Stimulated activated CD8-positive, alpha-beta memory T cell treated with anti-CD3 and anti-CD28 coated beads, Interleukin-7, amount 100 ng/mL, for 1 hour (primary cell): ENCODE measurements at places on chromosomes 7 and 10.

DNA sequence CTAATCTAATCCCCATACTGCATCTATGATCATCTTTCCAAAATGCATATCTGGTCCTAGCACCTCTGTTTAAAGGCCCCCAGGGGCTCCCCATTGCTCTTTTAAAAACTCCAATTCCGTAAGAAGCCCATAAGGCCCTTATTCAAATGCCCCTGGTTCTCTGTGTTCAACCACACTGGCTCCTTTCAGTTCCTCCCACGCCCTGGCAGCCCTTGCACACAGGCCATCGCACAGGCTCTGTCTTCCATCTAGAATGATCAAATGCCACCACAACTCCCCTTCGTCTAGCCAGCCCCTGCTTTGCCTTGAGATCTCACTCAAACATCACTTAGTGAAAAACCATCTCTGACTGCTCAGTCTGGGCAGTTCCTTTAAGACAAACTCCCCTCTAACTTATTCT is 112.9 kb upstream of the LYZL2 start:
- DNase-seq = no peak

DNA sequence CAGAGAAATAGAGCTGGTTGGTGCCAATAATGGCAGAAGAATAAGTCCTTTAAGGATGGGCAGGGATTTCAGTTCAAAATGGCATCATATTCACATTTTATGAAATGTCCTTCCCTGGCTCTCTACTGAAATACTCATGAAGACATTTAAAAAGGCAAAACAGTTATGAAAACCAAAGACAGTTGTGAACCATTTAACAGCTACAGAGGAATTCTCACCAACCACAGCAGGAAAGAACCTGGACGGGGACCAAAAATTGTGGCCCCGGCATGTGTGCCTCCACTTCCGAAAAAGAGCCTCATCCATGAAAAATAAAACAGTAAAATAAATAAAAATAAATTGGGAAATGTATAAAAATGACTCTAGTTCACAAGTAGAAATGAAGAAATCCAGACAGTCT is 539.5 kb downstream of the SUGCT start:
- DNase-seq = no peak

- peak; percentile 38 for DNase-seq
Measured at GRCh38 chr7:157432957-157433576, 96.3 kb downstream of the DNAJB6 start.

DNA sequence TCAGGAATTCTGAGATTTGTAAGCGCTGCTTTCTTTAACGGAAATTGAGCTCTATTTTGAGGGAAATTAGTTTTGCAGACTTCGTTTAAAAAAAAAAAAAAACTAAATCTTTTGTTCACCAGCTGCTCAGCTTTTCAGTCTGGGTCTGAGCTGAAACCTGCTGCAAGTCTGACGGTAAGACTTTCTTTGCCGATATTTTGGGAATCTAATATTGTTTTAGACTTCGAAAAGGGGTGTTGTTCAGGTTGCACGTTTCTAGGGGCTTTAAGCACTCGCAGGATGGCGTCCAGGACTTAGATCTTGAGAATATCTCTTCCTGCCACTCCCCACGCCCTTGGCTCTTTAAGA is 1.8 kb upstream of the MEOX2 start:
- DNase-seq = no peak

DNA sequence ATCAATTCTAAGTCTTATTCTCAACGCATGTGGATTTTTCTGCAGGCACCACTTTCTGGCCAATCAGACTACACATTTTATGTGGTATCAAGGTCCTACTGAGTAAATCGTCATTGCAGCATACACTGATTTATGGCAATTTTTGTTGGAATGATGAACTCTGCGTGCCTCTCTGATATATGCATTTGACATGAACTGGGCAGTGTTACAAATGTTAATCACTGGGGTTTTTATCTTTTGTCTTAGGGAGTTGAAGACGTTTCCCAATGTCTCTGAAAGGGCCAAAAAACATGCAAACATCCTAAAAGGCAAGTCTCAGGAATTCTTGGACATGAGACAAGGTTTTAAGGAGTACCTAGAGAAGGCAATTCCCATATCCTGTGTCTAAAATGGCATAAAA is 809.5 kb upstream of the CELF2 start:
- DNase-seq = no peak

DNA sequence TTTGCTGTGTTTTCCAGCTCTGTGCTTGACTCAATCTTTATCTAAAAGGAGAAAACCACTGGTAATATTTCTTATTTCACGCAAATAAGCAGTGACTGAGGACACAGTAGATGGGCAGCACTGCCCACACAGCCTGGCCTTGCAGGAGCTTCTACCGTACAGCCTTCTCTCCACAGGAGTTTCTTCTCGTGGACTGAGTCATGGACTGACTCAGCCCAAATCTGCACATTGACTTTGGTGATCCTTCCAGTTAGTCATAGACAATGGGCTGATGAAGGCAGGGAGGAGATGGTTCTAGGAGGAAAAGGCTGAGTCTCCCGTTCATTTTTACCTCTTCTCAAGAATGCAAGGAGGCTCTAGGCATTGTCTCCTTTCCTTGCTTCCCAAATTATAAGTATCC is 200.7 kb downstream of the RAPGEF5 start:
- no peak for DNase-seq

DNA sequence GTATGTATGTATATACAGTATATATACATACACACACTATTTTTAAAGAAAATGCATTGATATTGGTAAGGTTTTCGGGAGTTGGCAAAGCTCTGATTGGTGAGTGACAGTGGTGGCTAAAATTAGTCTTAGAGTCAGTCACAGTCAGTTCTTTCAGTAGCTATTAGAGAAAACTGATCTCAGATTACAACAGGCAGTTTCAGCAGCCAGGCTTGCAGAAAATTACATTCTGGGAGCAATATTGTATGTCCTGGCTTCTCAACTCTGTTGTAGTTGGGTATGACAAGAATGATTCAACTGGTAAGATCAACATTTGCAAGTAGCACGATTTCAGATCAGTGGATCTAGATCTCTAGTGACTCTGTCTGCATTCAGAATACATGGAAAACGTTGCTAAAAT is 897.9 kb upstream of the AUTS2 start:
- DNase-seq = no peak

DNA sequence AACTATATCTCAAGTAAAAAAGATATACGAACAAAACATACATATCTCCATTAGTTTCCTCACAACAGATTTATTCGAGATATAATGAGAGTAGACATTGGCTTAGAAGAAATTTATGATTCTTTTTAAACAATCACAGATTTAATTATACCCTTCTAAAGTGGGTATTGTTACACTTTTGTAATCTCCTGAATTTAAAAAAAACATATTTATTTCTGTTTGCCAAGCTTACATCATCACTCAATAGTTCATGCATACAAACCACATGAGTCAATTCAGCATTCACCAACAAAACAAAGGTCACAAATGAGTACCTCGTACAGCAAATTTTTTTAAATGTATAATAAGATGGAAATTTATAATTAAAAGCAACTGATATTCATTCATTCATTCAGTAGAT is 17.6 kb downstream of the LRRN3 start:
- no peak for DNase-seq

DNA sequence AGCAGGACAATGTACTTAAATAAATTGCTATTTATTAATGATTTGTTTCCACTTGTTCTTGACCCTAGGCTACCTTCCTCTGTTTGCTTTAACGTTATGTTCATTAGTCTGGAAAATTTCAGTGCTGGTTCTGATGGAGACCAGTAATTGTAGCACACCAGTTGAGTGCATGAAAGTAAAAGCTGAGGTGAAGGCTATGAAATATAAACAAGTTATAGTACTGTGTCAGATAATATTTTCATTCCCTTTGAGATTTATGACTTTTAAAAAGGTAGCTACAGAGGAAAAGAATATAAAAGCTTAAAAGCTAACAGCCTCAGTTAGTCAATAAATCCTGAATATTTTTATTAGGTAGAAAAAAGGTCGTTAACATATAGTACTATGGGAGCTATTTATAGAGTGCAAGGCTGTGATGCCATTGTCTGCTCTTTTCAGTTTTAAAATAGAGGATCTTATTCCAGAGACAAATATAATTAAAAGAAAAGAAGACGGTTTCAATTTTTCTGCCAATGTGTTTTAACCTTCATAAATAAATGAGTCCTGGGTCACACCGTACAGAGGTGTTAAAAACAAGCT is 351.8 kb upstream of the ETV1 start:
- no peak for DNase-seq
